ENCODE measurements at places on chromosomes 7 and 10.

DNA sequence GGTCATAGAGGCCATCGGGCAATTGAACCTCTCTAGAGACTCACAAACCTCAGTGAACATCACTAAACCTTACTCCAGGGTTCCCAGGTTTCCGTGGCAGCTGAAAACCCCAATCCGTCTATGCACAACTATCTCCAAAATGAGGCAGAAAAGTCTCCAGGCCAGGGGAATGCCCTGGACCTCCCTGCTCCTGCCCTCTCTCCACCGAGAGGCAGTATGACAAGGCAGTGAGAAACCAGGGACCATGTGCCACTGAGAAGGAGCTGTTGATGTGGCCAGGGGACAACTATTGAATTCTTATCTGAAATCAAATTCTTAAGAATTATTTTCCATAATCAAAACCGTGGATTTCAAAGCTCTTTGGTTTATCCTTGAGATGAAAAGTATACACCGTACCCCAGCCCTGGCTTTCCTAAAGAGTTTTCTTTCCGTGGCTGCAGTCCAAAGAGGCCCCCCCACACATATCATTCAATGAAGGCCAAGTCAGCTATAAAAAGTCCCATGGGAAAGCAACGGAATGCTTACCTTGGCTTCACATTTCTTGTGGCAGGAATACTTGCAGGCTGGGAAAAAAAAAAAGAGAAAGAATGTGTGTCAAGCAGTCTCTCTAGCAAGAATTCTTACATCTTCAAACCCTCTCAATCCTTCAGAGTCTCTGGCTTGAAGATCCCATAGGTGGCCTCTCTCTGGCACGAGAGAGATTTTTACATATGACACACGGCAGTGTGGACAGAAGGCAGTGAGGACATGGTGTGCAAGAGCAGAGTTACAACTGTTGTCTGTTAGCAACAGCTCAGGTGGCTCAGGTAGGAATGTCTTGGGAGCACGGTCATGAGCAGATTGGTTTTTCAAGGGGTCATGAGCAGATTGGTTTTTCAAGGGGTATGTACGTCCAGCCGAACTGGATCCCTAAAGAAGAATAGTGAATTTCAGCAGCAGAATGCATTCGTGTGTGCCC is 75.2 kb downstream of the TNS3 start:
- DNase-seq = no peak

DNA sequence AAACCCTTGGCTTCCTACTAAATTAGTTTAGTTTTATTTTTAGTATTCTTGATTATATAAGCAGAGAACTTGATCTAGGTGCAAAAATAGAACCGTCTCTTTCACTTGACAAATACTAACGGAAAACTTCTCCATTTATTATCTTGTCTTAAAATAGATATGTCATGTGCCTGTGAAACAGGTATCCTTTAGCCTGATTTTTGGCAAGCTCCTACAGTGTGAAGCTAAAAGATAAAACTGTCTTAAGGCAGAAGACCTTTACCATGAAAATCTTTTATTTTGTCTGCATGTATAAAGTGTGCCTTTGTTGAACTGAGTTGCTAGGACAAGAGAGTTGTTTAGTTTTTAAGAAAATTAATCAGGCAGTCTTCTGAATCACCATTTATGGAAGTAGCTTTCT is 90.6 kb downstream of the CYP51A1 start:
- no peak for DNase-seq

GRCh38 chr7:106794276-106795083 is 70.6 kb upstream of the PIK3CG start:
- DNase-seq = no peak

- no peak for DNase-seq
These were observed 2.6 kb downstream of the PNLIPRP3 start for GRCh38 chr10:116430288-116430687.

- DNase-seq = no peak
These were observed 212.1 kb upstream of the GRB10 start for GRCh38 chr7:50994753-50995319.

DNA sequence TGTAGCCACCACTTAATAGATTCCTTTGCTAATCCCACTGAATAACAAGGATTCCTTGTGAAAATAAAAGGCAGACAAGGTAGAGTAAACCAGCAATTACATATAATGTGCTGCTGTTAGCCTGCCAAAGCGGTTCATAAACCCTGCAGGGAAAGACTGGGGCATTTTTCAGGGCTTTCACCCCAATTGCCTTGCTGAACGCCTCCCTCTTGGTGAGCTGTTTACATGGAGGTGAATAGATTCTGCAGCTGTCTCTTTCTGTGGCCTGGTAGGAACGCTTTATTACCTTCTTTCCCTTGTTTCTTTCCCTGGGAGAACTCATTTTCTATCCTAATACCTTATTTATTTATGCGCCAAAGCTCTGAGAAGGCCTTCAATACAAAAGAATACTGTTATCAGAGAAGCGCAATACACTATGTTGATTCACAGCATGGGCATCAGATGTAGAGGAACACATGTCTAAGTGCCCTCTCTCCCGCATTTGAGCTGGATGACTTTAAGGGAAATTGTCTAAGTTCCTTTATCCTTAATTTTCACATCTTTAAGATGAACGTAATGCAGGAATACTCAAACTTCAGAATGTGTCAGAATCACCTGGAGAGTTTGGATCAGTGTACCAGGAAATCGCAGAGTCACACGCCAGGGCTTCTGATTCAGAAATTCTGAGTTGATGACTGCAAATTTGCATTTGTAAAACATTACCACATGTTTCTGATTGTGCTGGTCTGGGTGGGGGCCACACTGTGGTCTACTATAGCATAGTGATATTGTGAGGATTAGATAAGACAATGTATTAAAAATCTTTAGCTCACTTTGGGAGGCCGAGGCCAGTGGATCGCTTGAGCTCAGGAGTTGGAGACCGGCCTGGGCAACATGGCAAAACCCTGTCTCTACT is 1203.8 kb downstream of the SORCS3 start:
- no peak for DNase-seq

GRCh38 chr10:60340973-60341372 is 48.7 kb downstream of the ANK3 start:
- DNase-seq = no peak

GRCh38 chr7:88437132-88437531 is 130.4 kb upstream of the STEAP4 start:
- no peak for DNase-seq

DNA sequence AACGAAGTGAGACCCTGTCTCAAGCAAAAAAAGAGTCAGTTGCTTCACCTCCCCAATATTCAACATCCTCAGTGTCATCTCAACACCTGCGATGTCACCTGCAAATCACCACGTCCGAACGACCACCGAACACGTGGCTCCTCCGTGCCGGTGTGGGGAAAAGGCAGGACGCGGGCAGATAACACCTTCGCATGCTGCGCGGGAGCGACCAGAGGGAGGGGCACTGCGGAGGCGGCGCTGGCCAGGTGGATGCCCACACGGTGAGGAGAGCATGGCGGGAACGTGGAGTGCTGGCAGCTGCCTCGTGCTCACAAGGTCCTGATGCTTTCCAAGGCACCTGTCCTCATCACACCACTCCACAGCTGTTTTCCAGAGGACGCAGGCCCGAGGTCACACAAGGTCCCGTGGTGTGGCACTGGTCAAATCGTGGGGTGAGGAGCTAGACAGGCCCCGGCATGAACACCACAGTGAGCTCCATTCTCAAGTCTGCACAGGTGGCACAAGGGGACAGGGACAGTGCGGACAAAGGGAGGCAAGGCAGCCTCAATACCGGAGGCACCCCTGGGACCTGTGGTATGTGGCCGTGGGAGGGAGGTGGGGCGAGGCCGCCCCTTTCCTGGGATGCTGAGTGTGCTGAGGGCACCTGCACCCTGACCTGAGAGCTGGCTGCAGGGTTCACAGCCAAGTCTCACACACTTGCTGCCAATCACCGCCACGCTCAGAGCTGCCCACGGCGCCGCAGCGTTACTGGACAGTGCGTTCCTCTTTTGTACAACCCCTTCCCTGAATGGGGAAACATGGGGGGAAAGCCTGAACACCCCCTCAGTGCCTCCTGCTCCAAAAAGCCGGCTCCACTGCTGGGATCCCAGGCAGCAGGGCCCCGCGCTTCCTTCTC is 13.0 kb downstream of the TUBGCP2 start:
- DNase-seq = no peak

DNA sequence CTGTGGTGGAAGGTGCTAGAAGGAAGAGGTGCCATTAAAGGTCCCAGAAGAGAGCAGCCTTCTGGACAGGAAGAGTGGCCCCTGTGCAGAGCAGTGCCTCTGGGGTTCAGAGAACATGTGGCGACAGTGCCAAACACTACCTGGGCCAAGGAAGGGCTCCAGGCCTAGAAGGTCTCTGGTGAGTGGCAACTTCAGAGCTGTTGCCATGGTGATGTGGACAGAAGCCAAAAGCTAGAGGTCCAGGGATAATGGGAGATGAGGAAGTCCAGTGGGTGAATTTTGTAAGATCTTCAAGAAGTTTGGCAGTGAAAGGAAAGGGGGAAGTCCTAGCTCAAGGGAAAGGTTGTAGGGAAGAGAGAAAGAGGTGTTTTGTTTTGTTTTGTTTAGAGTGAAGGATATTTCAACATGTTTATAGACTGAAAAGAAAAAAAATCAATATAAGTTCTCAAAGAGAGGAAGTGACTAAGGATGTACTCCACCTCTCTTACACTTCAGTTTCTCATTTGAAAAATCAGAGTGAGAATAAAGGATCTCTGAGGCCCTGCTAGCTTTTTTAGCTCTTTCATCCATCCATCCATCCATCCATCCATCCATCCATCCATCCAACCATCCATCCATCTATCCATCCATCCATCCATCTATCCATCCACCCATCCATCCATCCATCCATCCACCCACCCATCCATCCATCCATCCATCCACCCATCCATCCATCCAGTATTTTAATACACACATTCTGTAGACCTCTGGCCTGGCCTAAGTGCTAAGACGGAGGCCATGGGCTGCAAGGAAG is 77.1 kb upstream of the DUSP5 start:
- DNase-seq = no peak

GRCh38 chr10:44716470-44717015 is 194.6 kb upstream of the TMEM72 start:
- DNase-seq = no peak

GRCh38 chr7:77903597-77903996 is 105.0 kb downstream of the PHTF2 start:
- DNase-seq = no peak

DNA sequence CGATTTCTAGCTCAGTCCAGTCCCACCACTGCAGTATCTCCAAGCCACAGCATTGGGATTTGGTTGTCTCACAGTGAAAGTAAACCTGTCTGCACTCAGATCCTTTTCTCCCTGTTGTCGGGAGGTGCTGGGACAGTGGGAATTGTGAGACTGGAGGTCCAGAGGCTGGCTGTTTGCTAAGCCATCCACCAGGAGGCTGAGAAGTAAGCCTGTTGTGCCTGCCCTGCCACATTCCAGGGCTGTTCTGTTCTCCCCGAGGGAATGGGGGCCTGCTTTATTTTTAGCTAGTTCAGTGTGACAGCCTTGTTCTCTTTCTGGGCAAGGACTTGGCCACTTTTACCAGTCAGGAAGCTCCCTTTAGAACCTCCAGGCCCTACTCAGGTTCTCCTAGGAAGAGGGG is 54.9 kb downstream of the HK1 start:
- no peak for DNase-seq

DNA sequence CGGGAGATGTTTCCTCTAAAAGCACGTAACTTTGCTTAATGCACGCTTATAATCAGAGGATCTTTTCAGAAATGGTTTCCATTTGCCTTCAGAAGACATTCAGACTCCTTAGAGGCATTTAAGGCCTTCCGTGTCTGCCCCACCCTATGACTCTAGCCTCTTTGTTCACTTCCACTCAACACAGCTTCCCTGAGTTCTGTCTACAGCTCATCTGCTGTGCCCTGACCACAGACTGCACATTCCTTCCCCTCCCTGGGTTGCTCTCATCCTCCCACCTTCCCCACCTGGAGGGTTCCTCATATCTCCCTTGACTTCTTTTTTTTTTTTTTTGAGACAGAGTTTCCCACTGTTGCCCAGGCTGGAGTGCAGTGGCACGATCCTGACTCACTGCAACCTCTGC is 16.6 kb downstream of the FBH1 start:
- DNase-seq = no peak

DNA sequence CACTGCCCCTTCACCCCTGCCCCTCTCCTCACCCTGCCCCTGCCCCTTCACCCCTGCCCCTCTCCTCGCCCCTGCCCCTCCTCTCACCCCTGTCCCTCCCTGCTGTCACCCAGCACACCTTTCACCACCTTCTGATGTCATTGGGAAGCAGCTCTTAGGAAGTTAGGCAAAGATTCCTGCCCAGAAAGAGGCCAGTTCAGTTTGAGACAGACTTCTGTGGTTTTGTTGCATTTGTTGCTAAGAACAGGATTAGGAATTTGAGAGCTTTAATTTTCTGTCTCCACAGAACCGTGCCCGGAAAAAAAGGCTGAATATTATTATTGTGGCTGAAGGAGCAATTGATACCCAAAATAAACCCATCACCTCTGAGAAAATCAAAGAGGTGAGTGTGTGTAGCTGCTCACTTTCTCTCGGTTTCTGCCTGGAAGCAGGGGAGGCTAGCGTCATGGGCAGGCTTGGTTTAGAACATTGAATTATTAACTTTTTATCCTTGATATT is 39.6 kb downstream of the PFKP start:
- no peak for DNase-seq

DNA sequence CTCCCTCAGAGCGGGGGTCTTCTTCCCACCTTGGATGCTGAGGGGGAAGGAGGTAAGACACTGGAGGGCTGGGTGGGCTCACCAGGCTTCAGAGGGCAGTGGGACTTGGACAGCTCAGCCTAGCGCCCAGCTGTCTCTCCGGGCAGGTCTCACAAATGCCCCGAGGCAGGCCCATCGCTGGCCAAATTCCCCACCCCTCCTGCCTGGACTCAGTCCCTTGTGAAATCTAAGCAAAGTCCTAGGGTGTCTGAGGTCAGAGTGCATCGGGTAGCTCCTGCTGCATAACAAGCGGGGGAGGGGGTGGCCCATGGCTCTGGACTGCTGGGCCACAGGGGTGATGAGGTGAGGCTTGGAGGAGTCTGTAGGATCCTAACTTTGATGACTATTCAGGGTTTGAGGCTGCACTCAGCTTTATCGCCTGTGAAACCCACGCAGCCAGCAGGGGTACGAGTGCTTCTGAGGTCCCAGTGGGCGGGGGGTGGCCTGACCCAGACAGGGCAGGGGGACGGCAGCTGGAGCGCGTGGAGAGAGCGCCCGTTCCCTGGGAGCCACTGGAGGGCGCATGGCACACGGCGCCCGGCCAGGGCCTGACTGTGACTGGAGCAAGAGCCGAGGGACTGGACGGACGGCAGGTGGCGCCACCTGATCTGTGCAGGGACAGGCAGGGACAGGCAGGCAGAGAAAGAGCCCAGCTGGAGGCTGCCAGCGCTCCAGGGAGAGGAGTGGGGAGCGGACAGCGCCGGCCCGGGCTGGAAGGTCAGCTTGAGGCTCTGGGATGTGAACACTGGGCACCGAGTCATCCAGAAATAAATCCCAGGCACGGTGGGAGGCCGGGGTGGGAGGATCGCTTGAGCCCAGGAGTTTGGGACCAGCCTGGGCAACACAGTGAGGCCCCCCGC is 10.0 kb downstream of the CYP2W1 start:
- DNase-seq = peak; percentile 88

DNA sequence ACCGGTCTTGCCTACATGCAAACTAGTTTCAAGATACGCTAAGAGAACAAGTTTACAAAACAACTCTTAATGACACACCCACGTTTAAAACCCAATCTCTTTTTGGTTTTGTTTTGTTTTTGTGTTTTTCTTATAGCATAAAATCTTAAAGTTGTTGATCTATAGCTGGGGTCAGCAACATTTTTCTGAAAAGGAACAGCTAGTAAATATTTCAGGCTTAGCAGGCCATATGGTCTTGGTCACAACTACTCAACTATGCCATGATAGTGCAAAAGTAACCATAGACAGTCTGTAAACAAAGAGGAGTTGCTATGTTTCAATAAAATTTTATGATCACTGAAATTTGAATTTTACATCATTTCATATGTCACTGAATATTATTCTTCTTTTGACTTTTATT is 327.4 kb downstream of the AGMO start:
- DNase-seq = no peak

Measured in stimulated activated CD8-positive, alpha-beta memory T cell treated with anti-CD3 and anti-CD28 coated beads, Interleukin-15, amount 100 ng/mL, for 24 hours (primary cell).